ENCODE measurements at places on chromosomes 7 and 10. TPM values are rescaled to one million over a fixed set of nuclear protein-coding genes. Genes with fewer than 3 reads are reported as not detected.

Gene CNPY1
- total RNA-seq, result not detected

Gene ITPRID1
- total RNA-seq, result not detected

Gene C10orf90
- 0.83 TPM for total RNA-seq

Gene ACHE
- 0.25 TPM for total RNA-seq

Gene PNLIPRP3
- total RNA-seq, result not detected

DNA sequence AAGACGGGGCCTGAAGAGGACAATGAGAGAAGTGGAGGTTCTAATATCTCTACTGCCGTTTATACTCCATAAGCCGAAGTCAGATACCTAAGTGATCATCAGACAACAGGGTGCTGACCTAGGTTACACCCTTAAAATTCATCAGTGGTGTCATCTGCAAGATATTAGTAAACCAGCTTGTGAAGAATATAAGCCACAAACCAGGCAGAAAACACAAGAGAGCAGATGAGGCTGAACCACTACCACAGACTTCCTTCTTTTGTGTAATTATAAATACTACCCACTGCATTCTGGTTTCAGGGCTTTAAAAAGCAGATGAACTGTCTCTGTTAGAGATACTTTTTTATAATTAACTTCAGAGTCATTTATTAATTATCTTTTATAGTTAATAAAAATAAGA lies 69.0 kb upstream of the LRRC17 start:
- no peak overlapping the region for H3K27ac ChIP-seq
- no peaks in the 10 kb centered on the region for H3K27me3 ChIP-seq
- DNase-seq, result no peak
- H3K36me3 ChIP-seq, result no peaks in the 10 kb centered on the region
- no peak overlapping the region for H3K4me3 ChIP-seq
- no peaks in the 10 kb centered on the region for H3K4me1 ChIP-seq

DNA sequence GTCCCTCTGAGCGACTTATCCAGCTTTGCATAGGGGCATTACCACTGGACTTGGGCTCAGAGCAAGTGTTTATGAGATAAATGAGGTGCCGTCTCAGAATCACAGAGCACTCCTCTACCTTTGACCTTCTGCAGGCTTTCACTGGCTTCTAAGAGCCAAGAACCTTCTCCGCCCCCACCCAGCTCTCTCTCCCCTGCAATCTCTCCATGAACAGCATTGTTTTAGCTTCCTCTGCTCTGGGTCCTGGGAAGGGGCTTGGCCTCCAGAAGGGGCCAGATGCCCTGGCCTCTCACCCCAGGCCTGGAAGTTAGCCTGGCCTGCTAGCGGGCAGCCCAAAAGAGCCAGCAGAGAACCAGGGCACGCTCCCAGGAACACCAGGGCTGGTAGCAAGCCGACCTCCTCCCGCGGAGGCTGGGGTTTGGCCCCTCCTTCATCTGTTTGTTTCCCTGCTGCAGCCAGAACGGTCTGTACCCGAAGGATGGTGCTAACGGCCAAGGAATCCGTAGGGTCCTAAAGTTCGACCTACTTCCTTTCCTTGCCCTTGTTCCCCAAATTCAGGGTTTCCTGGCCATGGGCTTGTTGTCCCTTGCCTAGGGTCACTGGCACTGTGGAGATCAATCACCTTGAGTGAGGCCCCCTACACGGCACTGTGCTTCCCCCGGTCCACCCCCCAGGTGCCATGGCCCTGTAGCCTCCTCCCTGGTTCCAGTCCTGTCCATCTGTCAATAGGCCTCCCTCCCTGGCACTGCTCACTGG lies 18.7 kb upstream of the DDIT4 start:
- H3K27me3 ChIP-seq, result no peaks in the 10 kb centered on the region
- H3K4me3 ChIP-seq, result peak overlapping the region; percentile 75
- H3K4me1 ChIP-seq, result peaks cover 48% of the 10 kb centered on the region
- peak overlapping the region; percentile 89 for H3K27ac ChIP-seq

DNA sequence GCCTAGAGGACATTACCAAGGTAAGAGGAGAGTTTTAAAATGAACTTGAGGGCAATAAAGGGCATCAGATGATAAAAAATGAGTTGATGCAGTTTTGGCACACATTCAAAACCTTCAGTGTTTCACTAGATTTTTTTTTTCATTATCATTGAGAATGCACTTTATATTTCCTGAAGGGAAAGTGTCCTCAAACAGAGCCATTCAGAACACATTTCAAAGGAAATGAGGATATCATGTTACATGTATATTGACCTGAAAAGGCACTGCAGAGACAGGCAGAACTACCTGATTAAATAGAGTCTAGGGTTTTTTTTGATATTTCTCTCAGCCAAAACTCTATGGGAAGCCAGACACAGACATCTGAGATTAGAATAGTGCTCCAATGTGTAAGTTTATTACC lies 454.0 kb downstream of the NEBL start:
- H3K27me3 ChIP-seq, result no peaks in the 10 kb centered on the region
- H3K4me3 ChIP-seq, result no peak overlapping the region
- H3K27ac ChIP-seq, result no peak overlapping the region
- H3K4me1 ChIP-seq, result no peaks in the 10 kb centered on the region

DNA sequence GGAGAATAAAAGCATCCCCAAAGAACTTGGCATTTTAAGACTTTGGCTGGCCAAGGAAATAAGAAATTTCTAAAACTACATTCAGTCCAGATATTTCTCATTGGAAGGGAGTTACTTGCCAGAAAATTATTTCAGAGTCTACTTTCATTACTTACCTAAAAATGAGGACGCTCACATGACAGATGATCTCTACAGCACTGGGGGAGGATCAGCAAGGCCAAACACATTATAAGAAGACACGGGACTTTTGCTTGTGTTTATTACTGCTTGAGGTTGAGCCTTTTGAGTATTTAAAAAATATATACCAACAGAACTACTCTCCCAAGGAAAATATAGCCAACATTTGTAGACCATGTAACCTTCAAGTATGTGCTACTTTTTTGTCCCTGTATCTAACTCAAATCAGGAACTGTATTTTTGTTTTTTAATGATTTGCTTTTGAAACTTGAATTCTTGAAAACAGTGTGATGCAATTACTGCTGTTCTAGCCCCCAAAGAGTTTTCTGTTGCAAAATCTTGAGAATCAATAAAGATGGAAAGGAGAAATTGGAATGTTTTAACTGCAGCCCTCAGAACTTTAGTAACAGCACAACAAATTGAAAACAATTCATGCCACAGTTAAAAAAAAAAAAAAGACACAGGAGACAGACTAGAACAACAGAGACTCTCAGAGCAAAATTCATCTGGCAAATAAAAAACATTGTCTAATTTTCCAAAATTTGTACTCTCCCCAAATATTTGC lies 128.1 kb downstream of the ZNF438 start:
- no peak overlapping the region for H3K27ac ChIP-seq
- H3K27me3 ChIP-seq, result no peaks in the 10 kb centered on the region
- peaks cover 5% of the 10 kb centered on the region for H3K36me3 ChIP-seq
- H3K4me1 ChIP-seq, result no peaks in the 10 kb centered on the region
- H3K4me3 ChIP-seq, result no peak overlapping the region

GRCh38 chr7:132055336-132056120 lies 499.1 kb upstream of the PODXL start:
- DNase-seq, result no peak
- no peak overlapping the region for H3K4me3 ChIP-seq
- H3K36me3 ChIP-seq, result no peaks in the 10 kb centered on the region
- H3K27ac ChIP-seq, result no peak overlapping the region
- peaks cover 17% of the 10 kb centered on the region for H3K27me3 ChIP-seq

DNA sequence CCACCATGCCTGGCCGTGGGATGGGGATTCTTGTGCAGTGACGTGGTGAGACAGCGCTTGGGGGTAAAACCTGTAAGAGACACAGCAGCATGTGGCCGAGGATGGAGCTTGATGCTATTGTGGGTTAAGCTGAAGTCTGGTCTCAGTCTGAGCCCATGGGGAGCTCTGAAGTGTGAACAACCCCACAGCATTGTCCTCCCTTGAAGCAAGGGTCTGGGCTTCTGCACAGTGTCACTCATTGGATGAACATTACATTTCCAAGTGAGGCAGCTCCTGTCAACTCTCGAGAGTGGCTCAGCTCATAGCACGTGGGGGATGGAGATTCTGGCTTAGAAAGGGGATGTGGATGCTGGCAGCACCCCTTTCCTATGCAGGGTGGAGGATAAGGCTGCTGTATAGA lies 32.2 kb upstream of the ZNF438 start:
- H3K27ac ChIP-seq, result no peak overlapping the region
- DNase-seq, result no peak
- H3K27me3 ChIP-seq, result peaks cover 51% of the 10 kb centered on the region
- no peaks in the 10 kb centered on the region for H3K36me3 ChIP-seq
- H3K4me3 ChIP-seq, result no peak overlapping the region
- no peaks in the 10 kb centered on the region for H3K4me1 ChIP-seq

DNA sequence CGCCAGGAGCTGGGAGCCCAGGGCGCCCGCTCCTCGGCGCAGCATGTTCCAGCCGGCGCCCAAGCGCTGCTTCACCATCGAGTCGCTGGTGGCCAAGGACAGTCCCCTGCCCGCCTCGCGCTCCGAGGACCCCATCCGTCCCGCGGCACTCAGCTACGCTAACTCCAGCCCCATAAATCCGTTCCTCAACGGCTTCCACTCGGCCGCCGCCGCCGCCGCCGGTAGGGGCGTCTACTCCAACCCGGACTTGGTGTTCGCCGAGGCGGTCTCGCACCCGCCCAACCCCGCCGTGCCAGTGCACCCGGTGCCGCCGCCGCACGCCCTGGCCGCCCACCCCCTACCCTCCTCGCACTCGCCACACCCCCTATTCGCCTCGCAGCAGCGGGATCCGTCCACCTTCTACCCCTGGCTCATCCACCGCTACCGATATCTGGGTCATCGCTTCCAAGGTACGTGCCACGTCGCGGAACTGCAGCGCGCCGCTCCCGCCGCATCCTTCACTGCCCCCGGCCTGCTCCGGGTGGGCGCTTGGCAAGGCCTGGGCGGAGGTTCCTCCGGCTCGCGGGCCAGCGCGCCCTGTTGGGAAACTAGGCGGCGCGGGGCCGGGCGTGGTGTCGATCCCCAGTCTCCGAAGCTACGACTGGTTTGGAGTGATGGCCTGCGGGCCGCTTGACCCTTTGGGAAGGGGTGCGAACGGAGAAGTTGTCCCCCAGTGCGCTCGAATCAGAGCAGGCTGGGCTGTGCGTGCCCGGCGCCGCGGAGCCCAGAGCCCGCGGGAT lies 868 bp downstream of the EMX2 start:
- no peak overlapping the region for H3K27ac ChIP-seq
- peak overlapping the region; percentile 71 for H3K4me3 ChIP-seq
- peaks cover 75% of the 10 kb centered on the region for H3K27me3 ChIP-seq
- DNase-seq, result no peak
- H3K4me1 ChIP-seq, result peaks cover 21% of the 10 kb centered on the region

- peaks cover 3% of the 10 kb centered on the region for H3K36me3 ChIP-seq
- H3K4me3 ChIP-seq, result no peak overlapping the region
- no peak overlapping the region for H3K27ac ChIP-seq
- DNase-seq, result no peak
- H3K4me1 ChIP-seq, result peaks cover 2% of the 10 kb centered on the region
Measured at GRCh38 chr10:87979847-87980246, 116.4 kb downstream of the PTEN start.

DNA sequence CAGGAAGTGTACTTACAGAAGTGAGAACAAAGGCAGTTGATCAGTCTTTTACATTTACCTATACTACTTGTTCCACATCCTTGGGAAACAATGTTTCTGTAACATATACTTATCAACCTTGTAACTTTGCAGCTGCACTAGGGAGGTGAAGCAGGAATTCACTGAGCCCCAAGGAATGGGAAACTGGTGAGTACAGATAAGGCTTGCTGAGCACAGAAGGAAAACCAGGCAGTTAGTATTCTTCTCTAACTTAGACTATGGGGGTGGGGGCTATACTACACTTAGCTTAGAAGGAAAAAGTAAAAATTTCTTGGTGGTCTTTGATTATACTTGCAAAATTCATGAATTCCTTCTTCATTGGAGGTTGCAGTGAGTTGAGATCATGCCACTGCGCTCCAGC lies 6.9 kb upstream of the ZNF33A start:
- no peak for DNase-seq
- H3K36me3 ChIP-seq, result no peaks in the 10 kb centered on the region
- H3K27me3 ChIP-seq, result no peaks in the 10 kb centered on the region
- H3K4me3 ChIP-seq, result no peak overlapping the region

- no peaks in the 10 kb centered on the region for H3K36me3 ChIP-seq
- no peak for DNase-seq
- no peak overlapping the region for H3K4me3 ChIP-seq
- H3K27ac ChIP-seq, result no peak overlapping the region
Measured at GRCh38 chr7:80481196-80481884, 30.5 kb downstream of the GNAT3 start.

DNA sequence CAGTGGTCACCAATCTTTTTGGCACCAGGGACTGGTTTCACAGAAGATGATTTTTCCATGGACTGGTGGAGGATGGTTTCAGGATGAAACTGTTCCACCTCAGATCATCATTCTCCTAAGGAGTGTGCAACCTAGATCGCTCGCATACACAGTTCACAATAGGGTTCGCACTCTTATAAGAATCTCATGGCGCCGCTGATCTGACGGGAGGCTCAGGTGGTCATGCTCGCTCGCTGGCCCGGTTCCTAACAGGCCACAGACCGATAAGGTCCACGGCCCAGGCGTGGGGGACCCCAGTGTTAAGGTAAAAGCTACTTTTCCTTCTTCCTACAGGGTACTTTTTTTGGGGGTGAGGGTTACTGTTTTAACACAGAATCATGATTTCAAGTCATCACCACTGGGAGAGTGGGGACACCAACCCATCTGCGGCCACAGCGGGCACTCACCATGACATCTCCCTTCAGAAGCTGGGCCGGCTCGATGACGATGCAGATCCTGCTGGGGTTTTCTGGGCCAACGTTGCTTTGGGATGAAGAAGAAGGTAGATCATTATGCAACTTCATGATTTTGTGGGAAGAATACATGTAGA lies 170.5 kb downstream of the TNS3 start:
- no peak for DNase-seq
- H3K36me3 ChIP-seq, result no peaks in the 10 kb centered on the region
- no peak overlapping the region for H3K27ac ChIP-seq

Measured in T-helper 17 cell (primary cell).